ENCODE measurements at places on chromosomes 3 and 15. TPM values are rescaled to one million over a fixed set of nuclear protein-coding genes. Genes with fewer than 3 reads are reported as not detected.

NR2E3 gene
- 0.56 TPM for total RNA-seq

CAV3 gene
- not detected for total RNA-seq

TTC23 gene
- total RNA-seq = 13.9 TPM

NUSAP1 gene
- total RNA-seq = 39.1 TPM

ZNF80 gene
- not detected for total RNA-seq

ZMYND10 gene
- 0.64 TPM for total RNA-seq

HTR3E gene
- total RNA-seq = not detected

ESYT3 gene
- 0.80 TPM for total RNA-seq

SLC22A14 gene
- 0.24 TPM for total RNA-seq

DPPA2 gene
- not detected for total RNA-seq

PLA2G4D gene
- 1.5 TPM for total RNA-seq

WDR72 gene
- total RNA-seq = 0.76 TPM

ANKUB1 gene
- total RNA-seq = not detected

LRRC2 gene
- total RNA-seq = 0.28 TPM

GPR62 gene
- not detected for total RNA-seq

H1-8 gene
- not detected for total RNA-seq

SYNM gene
- total RNA-seq = 6.0 TPM

CELF6 gene
- total RNA-seq = not detected

PAQR5 gene
- total RNA-seq = 13.6 TPM

ALDH1L1 gene
- 4.5 TPM for total RNA-seq

RTP4 gene
- total RNA-seq = 1.8 TPM

GRIP2 gene
- 2.0 TPM for total RNA-seq

AAGAB gene
- total RNA-seq = 34.7 TPM

MUC4 gene
- total RNA-seq = 43.5 TPM

SKOR1 gene
- total RNA-seq = 0.08 TPM

HDC gene
- 0.32 TPM for total RNA-seq

GOLGA8Q gene
- total RNA-seq = not detected

ATP10A gene
- 0.44 TPM for total RNA-seq

ATP6V1A gene
- total RNA-seq = 59.5 TPM

CEP19 gene
- 1.0 TPM for total RNA-seq

MYO5C gene
- 19.7 TPM for total RNA-seq

SLC28A1 gene
- not detected for total RNA-seq

GOLGA8J gene
- total RNA-seq = 0.20 TPM

EBLN2 gene
- 2.1 TPM for total RNA-seq

NTRK3 gene
- 1.00 TPM for total RNA-seq

GOLGA8N gene
- 3.7 TPM for total RNA-seq

PYGO1 gene
- total RNA-seq = 1.8 TPM

GATM gene
- total RNA-seq = 11.3 TPM

CFAP92 gene
- 0.80 TPM for total RNA-seq

CYP1A1 gene
- not detected for total RNA-seq

SEC61A1 gene
- 117 TPM for total RNA-seq

MYH15 gene
- total RNA-seq = 0.08 TPM

DUOX1 gene
- 114 TPM for total RNA-seq

All from esophagus mucosa (tissue), 1 donor.